ENCODE measurements at places on chromosomes 13 and 19.

GRCh38 chr19:11268783-11269267, 6.5 kb upstream of the DOCK6 start:
- peak; percentile 76 for DNase-seq

GRCh38 chr13:71593566-71593965, 273.4 kb downstream of the DACH1 start:
- DNase-seq = no peak

DNA sequence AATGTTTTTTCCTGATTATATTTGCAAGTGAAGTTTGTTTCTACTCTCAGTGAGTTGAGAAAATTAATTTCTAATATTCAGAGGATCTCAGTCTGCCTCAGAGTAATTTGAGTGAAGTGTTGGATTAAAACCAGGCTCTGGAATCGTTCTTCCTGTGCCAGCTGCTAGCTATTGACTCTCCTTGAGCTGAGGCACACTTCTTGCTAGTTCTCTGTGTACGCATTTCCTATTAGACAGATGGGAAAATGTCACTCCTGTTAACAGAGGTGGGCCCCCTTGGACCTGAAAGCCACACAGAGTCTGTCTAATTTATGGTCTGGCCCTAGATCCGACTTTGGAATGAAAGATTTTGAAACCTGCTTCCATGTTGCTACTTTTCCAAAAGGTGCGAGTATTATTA, 107.6 kb upstream of the RNF113B start:
- no peak for DNase-seq

GRCh38 chr13:49655906-49656305, 27.6 kb downstream of the ARL11 start:
- DNase-seq = no peak

DNA sequence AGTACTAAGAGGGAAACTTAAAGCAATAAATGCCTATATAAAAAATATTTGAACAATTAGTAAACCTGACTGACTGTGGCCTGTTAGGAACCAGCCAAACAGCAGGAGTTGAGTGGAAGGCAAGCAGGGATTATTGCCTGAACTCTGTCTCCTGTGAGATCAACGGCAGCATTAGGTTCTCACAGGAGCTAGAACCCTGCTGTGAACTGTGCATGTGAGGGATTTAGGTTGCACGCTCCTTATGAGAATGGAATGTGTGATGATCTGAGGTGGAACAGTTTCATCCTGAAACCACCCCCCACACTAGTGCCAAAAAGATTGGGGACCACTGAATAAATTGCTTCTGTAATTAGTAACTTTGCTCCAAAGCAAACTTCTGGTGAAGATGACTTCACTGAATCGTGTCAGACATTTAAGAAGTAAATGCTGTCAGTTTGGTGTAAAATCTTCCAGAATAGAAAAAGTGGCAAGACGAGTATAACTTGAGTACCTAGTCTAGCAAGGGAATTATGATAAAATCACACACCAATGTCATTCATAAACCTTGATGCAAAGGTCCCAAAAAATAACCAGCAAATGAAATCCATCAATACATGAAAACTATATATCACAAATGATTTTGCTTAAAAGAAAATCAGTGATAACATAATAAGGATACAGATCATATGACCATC, 53.8 kb downstream of the SLC6A16 start:
- DNase-seq = no peak

DNA sequence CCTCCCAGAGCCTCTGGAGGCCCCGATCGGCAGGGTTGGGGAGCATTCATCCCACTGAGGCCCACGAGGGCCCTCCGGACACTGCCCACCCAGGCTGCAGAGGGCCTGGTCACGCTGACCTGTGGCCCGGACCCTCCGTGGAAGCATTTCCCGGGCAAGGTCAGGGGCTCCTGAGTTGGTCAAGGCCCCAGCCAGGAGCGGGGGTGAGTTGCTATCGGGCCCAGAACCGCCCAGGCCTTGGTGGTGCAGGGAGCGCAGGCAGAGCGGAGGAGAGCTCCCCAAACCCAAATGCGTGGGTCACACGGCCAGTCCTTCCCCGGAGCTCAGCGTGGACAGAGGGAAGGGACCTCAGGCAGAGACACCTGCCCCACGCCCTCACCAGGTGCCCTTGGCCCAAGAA, 25.7 kb downstream of the GPX4 start:
- no peak for DNase-seq

Data from smooth muscle cell of the brain vasculature (primary cell).